WERI-Rb-1 (cell line): ENCODE measurements at places on chromosomes 13 and 19.

DNA sequence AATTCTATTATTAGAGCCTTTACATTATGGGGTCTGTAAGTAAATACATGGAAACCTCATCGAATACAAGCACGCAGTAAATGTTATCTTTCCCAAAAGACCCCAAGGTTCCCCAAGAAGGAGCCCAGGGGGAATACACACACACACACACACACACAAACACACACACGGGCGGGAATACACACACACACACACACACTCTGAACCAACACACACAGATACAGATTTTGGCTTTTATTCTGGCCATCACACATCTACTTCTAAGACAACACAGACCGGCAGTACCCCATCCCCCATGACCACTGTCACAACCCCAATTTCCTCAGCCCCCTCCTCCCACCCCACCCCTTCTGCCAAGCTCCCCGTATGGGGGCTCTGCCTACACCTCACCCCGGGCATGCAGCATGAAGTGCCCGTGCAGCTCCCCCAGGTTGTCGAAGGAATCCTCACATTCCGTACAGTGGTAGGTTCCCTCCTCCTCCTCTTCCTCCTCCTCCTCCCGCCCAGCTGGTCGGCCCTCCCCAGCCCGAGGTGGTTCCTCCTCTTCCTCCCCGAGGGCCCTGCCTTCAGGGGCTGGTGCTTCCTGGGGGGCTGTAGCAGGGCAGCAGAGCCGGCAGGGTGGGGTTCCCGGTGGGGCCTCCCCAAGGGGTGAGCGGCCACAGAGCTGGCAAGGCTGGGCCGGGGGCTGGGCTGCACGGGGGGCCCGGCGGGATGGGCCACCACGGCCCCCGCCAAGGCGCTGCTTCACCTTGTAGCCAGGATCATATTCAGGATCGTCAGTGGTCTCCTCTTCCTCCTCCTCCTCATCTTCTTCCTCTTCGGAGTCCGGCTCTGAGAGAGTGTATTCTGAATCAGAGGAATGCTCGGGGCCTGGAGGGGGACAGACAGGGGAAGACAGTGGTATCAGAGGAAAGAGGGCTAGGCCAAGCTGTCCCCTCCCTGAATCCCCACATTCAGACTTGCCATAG lies 4.4 kb upstream of the SRRM5 start:
- no peak for DNase-seq

- DNase-seq: peak; percentile 17
Measured at GRCh38 chr13:75161804-75162203, 320.2 kb downstream of the TBC1D4 start.

DNA sequence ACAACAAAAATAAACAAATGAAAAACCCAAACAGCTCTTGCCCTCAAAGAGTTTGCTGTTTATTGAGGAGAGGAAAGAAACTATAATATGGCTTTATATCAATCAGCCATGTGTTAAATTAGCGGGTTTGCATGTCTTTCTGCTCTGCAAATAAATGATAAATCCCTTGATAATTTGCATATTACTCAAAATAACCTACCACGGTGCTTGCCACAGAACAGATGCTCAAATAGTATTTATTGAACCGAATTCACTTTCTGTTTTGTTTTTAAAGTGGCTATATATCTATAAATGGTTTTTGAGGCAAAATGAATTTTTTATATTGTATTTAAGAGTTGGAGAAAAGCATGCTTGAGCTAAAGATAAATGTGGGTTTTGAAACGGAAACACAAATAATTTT lies 428.1 kb downstream of the ITGBL1 start:
- no peak for DNase-seq

GRCh38 chr19:19554074-19555023 lies 16.3 kb downstream of the CILP2 start:
- DNase-seq: peak; percentile 55

- DNase-seq: peak; percentile 84
Measured at GRCh38 chr19:55178781-55179599, 1.1 kb downstream of the SYT5 start.

DNA sequence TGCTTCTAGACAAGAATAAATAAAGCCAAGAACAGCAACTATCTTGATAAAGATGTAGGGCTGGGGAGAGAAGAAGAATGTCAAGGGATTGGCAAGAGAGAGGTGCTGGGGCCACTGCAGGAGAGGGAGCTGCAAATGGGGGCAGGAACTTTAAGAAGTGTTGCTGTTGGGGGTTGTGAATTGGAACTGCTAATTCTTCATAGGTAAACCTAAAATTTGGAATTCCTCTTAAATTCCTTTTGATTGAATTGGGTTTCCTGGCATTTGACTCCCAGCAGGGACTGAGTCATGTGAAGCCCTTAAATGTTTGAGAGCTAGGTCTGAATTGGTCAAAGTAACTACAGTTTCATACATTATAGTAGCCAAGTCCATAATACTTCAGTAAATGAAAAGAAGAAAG lies 305.6 kb upstream of the TMTC4 start:
- DNase-seq: no peak

DNA sequence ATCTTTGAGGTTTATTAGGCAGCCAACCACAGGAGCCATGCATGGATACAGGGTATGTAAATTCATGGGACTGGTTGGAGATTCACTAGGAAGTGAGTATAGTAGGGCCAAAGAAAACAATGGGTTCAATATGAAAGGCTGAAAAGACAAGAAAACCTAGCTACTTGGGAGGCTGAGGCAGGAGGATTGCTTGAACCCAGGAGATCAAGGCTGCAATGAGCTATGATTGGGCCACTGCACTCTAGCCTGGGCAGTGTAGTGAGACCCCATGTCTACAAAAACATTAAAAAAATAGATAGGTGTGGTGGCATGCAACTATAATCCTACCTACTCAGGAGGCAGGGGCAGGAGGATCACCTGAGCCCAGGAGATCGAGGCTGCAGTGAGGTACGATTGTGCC lies 10.3 kb upstream of the SLC1A5 start:
- DNase-seq: no peak
